ENCODE measurements at places on chromosomes 1 and 21. TPM values are rescaled to one million over a fixed set of nuclear protein-coding genes. Genes with fewer than 3 reads are reported as not detected.

ADORA3 gene
- not detected for total RNA-seq

FMOD gene
- 0.54 TPM for total RNA-seq

C1orf167 gene
- not detected for total RNA-seq

ESRRG gene
- 0.07 TPM for total RNA-seq

TRAF3IP3 gene
- not detected for total RNA-seq

CHODL gene
- 0.67 TPM for total RNA-seq

TCHHL1 gene
- total RNA-seq, result not detected
